Left forelimb (tissue), 1 donor: ENCODE measurements at places on chromosomes 6 and 20.

- DNase-seq = no peak
Observed at GRCh38 chr6:154591234-154591633, 80.7 kb upstream of the CNKSR3 start.

DNA sequence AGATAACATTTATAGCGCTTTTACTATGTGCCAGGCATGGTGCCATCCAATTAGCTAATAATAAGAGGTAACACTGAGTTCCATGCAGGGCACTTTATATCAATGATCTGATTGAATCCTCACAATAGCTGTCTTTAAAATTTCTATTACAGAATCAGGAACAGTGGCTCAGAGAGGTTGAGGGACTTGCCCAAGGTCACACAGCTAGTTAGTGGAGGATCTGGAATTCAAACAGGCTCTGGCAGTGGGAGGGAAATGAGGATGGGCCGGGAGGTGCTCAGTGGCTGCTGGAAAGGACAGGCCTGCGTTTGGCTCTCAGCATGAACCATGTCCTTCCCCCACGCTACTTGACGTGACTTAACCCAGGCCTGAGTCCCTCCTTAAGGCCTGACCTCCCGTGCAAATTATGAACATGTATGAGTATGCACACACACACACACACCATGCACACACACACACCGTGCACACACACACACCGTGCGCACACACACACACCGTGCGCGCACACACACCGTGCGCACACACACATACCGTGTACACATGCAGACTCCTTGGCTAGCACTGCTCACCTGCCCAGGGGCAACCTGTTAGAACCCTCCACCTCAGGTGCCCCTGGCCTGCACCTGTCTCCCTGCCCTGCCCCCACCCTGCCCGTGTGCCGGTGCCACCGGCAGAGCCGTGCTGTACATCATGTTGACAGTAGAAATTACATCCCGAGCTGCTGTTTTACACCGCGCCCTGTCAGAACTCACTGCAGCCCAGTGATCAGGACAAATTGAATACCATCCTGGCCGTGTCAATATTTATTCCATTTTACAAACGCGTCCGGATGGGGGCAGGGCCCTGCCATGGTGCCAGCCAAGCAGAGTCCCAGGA, 43.7 kb downstream of the CDH22 start:
- DNase-seq = no peak

- DNase-seq = no peak
Observed at GRCh38 chr6:40719671-40720374, 132.7 kb upstream of the LRFN2 start.

DNA sequence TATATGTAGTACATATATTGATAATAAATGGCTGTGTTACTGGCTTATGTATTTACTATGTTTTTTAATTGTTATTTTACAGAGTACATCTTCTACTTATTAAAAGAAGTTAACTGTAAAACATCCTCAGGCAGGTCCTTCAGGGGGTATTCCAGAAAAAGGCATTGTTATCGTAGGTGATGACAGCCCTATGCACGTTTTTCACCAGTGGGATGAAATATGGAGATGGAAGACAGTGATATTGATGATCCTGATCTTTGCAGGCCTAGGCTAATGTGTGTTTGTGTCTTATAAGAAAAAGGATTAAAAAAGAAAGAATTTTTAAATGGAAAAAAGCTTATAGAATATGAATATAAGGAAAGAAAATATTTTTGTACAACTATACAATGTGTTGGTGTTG, 7.5 kb downstream of the CD2AP start:
- DNase-seq = no peak

- no peak for DNase-seq
Observed at GRCh38 chr6:31940256-31940664, 5.6 kb upstream of the CFB start.

GRCh38 chr6:28982476-28983266, 22.4 kb downstream of the ZNF311 start:
- DNase-seq = no peak

DNA sequence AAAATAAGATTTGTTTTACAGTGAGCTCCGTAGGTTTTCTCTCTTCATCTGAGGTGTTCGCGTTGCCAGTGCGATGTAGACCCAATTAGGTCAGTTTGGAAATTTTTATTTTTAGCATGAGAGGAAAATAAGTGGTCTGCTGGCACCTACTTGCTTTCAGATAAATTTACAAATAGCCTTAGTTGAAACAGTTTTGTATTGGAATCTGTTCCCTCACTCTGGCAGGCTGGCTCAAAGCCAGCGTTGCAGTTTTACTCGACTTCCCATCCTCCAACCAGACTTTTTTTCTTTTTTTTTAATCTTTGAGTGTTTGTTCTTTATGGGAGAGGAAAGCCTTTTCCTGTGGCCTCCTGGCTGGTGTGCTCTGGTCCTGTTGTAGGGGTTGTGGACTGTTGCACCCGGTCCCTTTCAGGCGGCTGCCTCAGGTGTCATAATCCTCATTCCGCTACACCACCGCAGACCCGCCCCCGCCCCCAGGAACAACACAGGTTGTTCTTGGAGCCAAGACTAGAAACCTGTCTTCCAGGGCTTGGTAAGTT, 46.7 kb downstream of the TIAM2 start:
- DNase-seq = no peak

GRCh38 chr20:37687478-37687805, 6.4 kb upstream of the CTNNBL1 start:
- DNase-seq = no peak

DNA sequence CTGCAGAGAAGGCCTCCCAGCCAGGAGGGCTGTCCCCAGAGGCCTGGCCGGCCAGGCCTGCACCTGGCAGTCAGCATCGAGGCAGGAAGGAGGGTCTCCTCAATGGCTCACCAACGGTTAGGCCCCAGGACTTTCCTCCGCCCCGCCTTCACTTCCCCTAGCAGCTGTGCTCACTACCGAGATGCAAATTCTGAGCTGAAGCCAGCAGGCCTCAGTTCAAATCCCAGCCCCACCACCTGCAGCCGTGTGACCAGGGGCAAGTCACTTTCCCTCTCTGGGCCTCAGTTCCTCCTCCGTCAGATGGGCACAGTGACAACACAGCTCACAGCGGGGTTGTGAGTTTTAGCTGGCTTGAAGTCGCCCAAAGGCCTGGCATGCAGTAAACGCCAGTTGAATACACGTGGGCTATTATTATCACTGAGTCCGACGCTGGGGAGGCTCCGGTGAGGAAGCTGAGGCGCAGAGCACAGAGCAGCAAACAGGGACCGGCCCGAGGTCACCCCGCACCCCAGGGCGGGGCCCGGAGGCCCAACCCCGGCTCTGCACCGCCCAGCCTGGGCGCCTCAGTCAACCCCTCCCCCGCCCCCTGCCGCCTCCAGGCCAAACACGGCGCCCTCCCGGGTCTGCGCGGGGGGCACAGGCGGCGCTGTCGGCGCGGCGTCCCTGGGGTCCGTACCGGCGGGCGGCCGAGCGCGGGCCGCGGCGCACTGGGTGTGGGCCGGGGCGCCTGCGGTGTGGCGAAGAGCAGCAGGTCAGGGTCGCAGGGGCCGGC, 671 bp downstream of the E2F1 start:
- DNase-seq = no peak

GRCh38 chr20:50980071-50980681, 21.6 kb downstream of the MOCS3 start:
- no peak for DNase-seq

- no peak for DNase-seq
Observed at GRCh38 chr6:16244869-16245451, 6.6 kb downstream of the GMPR start.

GRCh38 chr20:52572687-52573086, 381.1 kb upstream of the ZFP64 start:
- DNase-seq = no peak

GRCh38 chr20:3889489-3890397, 556 bp downstream of the PANK2 start:
- DNase-seq = peak; percentile 70

DNA sequence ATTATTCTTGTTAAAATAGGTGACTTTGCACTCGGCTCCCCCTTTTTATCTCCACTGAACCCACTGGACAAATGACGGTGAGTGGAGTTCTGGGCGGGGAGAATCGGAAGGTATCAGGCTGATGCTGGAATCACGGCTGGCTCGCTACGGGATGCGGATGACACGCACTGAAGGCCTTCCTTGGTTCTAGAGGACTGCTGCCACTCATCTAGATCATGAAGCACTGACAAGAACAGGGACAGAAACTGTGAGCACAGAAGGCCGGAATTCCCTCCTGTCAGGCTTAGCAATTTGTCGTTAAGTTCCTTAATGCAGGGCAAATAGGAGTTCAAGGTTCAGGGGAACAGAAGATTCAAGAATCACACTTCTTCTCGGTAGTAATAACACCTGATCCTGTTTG, 89.9 kb upstream of the MPC1 start:
- no peak for DNase-seq

GRCh38 chr6:53326372-53327016, 22.3 kb downstream of the ELOVL5 start:
- no peak for DNase-seq

DNA sequence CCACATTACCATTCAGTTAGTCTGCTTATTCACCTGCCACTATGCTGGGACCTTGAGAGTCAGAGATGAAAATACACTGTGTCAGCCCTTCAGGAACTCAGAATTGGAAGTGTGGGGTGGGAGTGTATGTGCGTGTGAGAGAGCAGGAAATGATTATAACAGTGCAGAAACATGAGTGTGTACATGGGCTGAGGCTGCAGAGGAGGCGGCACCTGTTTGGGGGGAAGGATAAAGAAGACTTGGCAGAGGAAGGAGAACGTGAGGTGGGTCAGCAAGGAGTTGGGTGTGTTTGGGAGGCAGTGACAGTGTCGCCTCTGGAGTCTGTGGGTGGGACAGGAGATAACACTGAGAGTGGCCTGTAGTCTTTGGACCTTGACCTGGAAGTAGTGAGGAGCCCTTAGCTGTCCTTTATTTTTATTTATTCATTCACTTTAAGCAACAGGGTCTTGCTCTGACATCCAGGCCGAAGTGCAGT, 3.1 kb downstream of the CHMP4B start:
- DNase-seq = no peak

DNA sequence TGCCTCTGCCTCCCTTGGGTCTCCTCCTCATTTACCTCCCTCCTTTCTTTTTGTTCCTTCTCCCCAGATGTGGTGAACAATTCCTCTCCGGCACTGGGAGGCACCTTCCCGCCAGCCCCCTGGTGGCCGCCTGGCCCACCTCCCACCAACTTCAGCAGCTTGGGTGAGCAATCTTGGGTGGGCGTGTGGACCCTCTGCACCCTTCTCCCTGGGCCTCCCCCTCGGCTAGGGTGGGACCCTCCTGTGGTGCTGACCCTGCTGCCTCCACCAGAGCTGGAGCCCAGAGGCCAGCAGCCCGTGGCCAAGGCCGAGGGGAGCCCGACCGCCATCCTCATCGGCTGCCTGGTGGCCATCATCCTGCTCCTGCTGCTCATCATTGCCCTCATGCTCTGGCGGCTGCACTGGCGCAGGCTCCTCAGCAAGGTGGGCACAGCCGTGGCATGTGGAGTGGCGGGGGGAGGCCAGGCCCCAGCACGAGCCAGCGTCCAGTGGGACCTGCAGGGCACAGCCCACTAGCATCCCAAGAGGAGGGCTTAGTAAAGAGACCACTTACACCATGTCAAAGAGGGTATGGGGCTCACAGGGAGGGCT, 8.8 kb downstream of the DDR1 start:
- no peak for DNase-seq

- no peak for DNase-seq
Observed at GRCh38 chr6:122803171-122803661, 14.2 kb downstream of the SMPDL3A start.

DNA sequence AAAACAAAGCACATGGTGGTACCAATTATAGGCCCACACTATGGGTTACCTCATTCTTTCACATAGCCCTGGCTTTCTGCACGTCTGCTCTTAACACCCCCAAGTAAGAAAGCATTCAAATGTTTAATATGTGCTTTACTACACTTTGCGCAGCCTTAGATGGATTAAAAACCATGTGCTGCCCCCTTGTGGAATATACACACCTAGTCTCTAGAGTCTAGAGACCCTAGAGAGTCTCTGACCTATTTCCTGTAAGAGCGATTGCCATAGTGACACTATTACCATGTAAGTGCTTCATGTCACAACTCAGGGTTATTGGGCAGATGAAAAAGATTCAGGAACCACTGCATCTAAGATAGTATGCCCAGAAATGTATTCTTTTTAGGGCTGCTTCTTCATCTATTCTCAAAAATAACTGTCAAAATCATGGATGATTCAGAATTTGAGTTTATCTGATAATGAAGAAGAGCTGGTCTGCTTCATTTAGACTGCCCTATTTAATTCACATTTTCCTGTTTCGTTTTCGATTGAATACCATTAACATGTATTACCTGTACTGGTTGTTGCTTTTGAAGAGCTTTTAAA, 186.3 kb downstream of the ADGB start:
- DNase-seq = no peak
